ENCODE measurements at places on chromosomes 13 and 19. TPM values are rescaled to one million over a fixed set of nuclear protein-coding genes. Genes with fewer than 3 reads are reported as not detected.

- no peak for DNase-seq
Observed at GRCh38 chr13:108193806-108194205, 21.5 kb downstream of the LIG4 start.

DNA sequence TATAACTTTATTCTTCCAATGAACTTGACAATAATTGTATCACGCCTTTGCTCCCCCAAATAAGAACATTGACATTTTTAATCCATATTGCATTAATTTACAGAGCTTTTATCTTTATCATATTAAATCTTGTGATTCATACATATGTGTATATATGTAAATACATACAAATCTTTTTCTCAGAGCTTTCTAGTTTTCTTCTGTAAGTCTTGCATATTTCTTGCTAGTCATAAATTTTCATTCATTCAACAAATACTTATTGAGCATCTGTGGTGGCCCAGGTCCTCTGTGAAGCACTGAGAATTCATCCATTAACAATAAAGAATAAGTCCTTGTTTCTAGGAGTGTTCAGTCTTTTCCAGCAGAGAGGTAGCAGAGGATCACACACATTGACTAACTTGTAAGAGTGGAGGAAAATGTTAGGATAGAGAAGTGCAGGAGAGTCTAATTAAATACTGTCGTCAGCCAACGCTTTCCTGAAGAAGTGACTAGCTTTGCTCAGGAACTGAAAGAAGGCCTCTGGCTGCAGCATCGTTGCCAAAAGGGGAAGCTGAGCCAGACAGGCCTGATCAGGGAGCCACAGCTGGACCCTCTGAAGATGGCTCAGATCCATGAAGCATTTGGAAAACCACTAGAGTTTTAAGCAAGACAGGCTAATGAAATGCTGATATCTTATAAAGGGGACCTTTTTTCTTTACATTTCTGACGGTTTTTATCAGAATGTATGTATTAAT, 38.6 kb upstream of the LAMP1 start:
- DNase-seq = no peak

Gene ZNF829
- 7.3 TPM for polyA plus RNA-seq

DNA sequence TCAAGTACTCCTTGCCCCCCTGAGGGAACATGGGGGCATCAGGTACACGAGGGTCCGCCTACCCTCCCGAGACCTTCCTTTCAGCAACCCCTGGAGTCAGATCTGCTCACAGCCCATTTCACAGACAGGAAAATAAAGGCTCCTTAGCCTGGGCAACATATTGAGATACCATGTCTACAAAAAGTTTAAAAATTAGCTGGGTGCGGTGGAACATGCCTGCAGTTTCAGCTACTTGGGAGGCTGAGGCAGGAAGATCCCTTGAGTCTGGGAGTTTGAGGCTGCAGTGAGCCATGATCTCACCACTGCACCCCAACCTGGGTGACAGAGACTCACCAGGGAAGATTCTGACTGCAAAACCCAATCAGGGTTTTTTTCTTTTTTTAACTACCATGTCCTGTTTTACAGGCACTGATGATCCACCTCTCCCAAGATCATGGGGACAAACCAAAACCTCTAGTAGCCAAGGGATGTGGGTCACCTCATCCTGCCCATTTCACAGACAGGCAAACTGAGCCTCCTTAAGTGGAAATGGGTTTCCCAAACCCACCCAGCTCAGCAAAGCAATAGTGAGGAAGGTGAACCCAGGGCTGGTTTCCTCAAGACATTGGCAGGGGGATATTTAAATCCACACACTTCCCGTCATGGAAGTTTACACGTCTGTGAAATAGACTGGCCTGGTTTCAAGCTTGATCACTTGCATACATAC, 6.4 kb upstream of the CDKN2D start:
- DNase-seq = no peak

- no peak for DNase-seq
Observed at GRCh38 chr19:33287438-33287837, 14.9 kb downstream of the CEBPA start.

- no peak for DNase-seq
Observed at GRCh38 chr13:61696676-61697075, 281.0 kb upstream of the PCDH20 start.

Gene ZNF548
- 21.2 TPM for polyA plus RNA-seq
